Left ventricle myocardium superior (tissue), 1 donor: ENCODE measurements at places on chromosomes 7 and 10.

GRCh38 chr7:133641436-133641835 is 388.6 kb downstream of the EXOC4 start:
- no peak for DNase-seq

DNA sequence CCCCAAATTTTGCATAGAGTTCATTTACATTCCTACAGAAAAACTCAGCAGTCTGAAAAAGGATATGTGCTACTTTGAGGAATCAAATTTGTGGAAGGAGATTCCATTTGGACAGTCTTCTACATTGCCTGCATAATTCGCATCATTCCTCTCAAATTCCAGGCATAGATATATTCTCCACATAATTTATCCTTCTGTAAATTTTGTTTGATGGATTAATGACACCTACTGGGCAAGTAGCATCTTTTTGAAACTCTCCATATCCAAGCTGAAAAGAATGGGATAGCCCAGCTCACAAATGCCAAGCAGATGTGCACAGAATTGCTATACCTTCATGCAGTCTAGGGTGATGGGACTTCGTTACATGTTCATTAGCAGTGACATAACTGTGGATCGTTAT is 515.3 kb downstream of the AUTS2 start:
- DNase-seq = no peak

DNA sequence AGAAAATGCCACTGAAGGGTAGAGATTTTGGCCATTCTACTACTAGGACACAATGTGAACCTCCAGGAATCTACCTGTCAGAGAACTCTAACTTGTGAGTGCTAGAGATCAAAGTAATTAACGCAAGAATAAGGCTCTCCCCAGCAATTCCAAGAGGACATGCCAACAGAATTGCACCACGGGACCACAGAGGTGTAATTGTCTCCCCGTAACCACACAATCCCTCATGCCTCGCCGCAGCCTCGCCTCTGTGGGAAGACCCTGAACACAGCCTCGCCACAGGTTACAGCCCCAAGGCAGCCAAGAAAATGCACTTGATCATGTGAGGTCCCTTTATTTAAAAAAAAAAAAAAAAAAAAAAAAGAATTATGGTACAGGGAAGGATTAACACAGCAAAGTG is 29.5 kb downstream of the CDCA7L start:
- DNase-seq = no peak

DNA sequence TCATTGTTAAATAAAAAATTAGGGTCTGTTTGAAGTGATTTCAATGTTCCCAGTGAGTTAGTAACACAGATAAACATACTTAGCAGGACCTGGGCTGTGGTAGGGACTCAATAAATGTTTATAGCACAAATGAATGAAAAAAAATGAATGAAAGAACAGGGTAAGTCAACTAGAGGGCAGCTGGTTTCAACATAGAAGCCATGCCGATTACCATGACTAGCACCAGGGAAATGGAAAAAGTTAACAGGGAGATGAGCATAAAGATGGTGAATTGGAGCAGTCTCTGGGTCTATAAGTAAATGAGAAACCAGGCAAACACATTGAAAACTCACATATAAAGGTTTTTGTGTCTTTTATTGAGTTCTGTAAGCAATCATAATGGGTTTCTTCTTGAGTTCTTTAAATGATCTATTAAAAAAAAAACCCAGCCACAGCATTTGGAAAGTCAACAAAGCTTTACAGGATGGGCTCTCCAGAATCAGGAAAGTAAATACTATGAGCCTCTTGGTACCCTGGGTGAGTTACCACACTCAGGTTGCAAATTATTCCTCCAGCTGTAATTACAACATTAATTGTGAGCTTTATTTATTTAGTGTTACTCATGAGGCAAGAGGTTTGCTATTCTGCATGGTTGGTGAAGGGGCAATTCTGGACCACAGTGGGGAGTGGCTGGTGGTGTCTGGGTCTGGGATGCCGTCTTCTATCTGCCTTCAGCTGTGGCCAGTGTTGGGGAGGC is 46.1 kb upstream of the MTPN start:
- no peak for DNase-seq

DNA sequence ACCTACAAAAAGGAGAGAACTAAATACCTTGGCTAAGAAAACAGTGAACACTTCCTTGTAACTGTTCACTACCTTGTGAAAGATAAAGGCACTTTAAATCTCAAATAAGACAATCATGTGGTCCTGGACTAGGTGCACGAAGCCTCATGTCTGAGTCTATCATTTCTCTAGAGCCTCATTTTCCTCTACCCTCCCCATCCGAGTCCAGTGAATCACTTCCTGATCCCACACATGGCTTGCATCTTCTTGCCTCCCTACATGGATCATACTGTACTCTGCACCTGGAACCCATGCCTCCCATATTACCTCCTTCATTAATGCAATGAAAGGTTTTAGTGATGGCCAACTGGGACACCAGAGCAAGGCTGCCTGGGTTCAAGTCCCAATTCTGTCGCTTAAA is 34.5 kb downstream of the SNX10 start:
- DNase-seq = no peak

DNA sequence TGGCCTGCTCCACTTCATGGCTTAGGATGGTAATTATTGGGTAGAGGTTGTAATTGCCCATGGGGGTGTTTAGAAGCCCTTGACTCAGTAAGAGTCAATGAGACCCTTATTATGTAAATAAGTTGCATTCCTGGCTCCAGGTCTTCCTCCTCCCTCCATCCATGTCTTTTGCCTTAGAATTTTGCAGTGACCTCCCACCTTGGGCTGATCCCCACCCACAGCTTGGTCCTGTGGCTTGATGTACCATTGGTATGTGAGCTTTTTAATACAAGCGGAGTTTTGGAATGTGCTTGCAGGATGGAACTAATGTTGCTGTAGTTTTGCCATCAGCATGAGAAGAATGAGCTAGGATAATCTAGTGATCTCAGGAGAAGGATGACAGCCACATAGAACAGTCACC is 73.2 kb upstream of the DGKI start:
- DNase-seq = no peak

DNA sequence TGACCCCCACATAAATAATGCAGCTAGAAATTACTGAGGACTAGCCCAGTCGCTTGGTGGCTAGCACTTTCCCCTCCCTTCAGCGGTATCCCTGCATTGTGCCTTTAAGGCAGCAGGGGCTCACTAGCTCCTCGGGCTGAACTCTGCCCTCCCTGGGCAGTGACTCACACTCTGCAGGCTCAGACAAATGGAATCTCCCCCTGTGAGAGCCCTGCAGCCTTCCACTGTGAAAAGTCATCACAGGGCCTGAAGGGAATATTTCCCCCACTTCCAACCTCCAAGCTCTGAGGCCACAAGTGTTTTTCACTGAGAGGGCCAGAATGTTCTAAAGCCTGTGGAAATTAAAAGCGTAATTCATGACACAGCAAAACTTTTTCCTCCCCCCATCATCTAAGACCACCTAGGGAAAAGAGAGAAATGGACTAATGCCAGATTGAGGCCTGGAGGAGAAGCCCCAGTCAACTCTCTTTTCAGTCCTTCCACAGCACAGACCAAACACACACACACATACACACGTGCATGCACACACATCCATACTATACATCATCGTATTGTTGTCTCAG is 93.6 kb upstream of the COL1A2 start:
- peak; percentile 71 for DNase-seq

DNA sequence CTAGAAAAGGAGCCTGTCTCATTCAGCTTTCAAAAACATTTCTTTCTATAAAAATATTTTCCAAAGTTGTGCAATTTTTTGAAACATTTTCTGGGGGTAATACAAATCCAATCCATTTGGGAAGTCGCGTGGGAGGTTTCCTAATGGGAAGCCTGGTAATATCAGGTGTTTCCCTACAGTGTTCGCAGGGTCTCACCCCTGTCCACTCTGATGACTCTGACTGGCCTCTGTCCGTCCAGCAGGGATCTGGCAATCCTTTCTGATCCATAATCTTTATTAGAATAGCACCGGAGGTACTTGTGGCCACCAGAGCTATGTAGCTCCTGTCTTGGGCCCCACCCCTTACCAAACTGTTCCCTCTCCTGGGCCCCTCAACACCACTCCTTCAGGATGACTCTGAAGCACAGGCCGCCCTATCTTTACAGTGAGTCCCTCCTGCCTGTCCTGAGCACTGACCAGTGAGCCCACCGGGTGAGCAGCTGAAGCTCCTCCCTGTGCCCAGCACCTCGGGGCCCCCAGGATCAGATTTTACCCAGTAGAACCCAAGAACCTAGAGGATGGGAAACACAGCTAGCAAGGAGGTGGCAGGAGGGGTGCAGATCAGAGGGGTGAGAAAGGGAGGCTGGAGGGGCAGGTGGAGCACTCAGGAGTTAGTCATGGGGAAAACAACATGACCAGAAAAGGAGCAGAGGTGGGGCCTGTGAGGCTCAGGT is 84.8 kb downstream of the PTPRE start:
- no peak for DNase-seq

GRCh38 chr7:153087498-153087897 is 327.9 kb downstream of the ACTR3B start:
- DNase-seq = no peak

DNA sequence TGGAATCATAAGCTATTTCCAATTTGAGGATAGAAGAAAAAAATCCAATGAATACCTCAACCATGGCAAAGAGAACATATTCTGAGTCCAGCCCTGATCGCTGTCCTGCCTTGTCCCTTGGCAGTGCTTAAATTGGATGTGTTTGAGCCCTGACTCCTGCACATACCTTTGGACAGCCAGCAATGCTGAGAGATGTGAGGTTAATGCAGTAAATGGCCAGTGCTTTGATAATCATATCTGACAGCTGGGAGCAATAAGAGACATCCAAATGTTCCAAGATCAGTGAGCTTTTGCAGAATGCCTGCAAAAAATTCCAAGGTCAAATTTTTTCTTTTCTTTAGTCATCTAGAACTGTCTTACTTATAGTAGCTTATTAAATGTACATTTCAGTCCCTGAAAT is 80.1 kb upstream of the LRRC17 start:
- DNase-seq = no peak

DNA sequence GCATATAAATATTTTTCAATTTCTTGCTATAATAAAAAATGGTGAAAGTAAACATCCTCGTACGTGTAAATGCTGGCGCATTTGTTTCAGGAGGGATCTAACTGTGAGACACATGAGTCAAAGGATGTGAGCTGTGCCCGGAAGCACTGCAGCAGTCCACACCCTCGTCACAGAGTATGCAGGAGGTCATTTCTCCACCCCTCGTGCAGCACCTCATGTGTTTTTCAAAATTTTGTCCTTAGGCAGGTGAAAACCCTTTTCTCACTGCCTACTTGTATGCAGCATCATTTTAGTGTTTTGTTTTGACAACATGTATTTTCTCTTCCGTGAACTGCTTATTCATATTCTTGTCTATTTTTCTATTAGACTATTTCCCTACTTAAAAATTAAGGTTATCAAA is 162.7 kb downstream of the AVL9 start:
- DNase-seq = no peak

GRCh38 chr7:55083206-55083605 is 64.4 kb downstream of the EGFR start:
- DNase-seq = no peak

- peak; percentile 71 for DNase-seq
Observed at GRCh38 chr10:79407811-79408795, 37.3 kb downstream of the ZCCHC24 start.

- DNase-seq = no peak
Observed at GRCh38 chr10:43360086-43360485, 11.3 kb upstream of the FXYD4 start.

DNA sequence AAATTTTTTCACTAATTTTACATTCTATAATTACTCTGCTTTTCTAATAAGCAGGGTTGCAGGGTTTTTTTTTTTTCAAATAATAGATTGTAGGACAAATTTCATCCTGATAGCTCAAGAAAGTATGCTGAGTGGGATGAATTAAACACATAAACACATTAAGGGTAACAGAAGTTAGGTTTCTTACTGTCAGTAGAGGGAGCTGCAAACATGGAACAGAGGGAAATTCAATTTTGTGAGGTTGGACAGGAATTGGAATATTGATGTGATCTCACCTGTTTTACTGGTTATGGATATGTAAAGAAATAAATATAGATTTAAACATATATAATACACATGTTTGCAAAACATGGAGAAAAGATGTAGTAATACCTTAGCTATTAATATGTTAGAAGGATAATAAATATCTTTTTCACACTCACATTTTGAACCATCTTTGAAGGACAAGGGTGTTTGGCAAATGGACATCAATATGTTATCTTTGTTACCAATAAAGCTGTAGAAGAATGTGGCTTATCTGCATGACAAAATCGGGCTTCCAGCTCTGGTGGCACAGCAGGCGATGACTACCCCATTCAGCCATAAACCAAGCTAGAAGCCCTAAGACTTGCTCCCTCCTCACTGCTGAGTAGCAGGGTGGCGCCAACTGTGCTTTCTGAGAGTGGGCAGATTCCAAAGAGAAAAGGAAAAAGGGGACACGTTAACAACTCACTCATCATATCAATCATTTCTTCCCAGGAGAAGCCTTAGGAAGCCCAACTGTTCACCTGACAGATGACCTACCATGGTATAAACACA is 1257.4 kb downstream of the GATA3 start:
- no peak for DNase-seq

DNA sequence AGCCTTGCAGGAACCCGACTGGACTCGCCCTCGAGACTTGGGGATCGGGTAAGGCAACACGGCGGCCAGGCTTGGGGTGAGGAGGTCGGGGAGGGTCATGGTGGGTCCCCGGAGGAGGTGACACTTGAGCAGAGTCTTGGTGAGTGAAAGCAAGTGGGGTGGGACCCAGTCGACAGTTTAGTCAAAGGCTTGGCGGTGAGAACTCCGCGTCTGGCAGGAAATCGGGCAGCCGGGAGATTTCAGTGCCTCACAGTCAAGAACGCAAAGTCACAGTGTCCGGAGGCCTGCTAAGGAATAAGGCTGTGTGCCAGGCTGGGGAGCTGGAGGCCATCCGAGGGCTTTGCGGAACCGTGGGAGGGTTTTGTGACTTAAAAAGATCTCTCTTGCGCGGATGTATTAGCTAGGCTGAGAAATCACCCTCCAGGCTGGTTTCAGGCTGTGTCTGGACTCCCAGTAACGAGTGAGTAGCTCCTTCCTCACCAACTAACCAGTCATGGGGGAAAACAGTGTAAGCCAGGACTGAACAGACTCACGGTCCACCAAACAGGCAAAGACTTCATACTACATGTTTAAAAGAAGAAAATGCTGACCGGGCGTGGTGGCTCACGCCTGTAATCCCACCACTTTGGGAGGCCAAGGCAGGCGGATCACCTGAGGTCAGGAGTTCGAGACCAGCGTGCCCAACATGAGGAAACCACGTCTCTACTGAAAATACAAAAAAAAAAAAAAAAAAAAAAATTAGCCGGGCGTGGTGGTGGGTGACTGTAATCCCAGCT is 613 bp downstream of the AP5Z1 start:
- no peak for DNase-seq

DNA sequence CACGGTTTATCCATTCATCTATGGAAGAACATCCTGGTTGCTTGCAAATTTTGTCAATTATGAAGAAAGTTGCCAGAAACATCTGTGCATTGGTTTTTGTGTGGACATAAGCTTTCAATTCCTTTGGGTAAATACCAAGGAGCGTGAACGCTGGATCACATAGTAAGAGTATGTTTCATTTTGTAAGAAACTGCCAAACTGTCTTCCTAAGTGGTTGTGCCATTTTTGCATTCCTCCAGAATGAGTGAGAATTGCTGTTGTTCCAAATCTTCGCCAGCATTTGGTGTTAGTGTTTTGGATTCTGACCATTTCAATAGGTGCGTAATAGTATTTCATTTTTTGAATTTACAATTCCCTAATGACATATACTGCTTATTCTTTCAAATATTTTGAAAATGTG is 155.3 kb upstream of the FRMD4A start:
- no peak for DNase-seq

- DNase-seq = peak; percentile 79
Observed at GRCh38 chr10:123967626-123968243, 76.1 kb upstream of the CPXM2 start.

GRCh38 chr10:129764011-129764900 is 199.8 kb downstream of the EBF3 start:
- no peak for DNase-seq
